Thoracic aorta (tissue), 2 donors: ENCODE measurements at places on chromosomes 5 and 9.

DNA sequence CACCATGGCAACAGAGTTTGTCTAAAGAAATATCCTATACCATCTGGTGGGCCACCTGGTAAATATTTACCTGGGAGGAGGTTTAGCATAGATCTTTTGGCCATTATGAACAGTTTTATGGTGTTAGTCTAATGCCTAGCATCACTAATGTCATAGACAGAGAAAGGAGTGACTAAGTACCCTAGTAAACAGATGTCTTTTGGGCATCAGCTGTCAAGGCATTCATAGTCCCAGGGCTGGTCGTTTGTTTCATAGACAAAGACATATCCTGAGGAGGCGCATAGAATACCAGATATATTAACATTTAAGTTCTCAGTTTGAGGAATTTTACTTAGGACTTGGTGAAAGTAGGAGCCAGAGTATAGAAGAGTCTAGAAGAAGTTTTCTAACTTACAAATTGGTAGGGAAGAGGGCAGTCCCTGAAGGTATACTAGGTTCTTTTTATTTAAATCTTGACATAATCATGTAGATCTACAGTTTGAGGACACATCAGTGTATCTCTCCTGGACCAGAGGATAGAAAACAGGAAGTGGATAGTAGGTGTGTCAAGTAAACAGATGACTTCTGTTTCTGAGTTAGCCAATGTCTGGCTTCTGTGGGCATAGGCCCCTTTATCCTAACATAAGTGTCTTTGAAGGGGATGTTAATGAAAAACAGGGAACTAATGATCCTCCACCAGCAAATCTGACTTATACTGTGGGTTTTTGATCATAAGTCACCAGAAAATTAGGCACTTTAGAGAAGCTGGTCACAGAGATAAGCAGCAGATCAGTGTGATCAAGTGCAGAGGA, 105.0 kb upstream of the PRSS3 start:
- H3K27ac ChIP-seq: no peak overlapping the region
- no peak overlapping the region for H3K4me3 ChIP-seq
- no peaks in the 10 kb centered on the region for H3K27me3 ChIP-seq
- no peaks in the 10 kb centered on the region for H3K36me3 ChIP-seq

GRCh38 chr5:1315018-1315708, 20.3 kb upstream of the TERT start:
- peaks cover 21% of the 10 kb centered on the region for H3K36me3 ChIP-seq
- H3K4me1 ChIP-seq: no peaks in the 10 kb centered on the region
- no peak for DNase-seq
- H3K4me3 ChIP-seq: no peak overlapping the region

GRCh38 chr5:79754865-79755555, 65.4 kb downstream of the CMYA5 start:
- no peak overlapping the region for H3K4me3 ChIP-seq
- H3K27ac ChIP-seq: no peak overlapping the region
- no peaks in the 10 kb centered on the region for H3K36me3 ChIP-seq

DNA sequence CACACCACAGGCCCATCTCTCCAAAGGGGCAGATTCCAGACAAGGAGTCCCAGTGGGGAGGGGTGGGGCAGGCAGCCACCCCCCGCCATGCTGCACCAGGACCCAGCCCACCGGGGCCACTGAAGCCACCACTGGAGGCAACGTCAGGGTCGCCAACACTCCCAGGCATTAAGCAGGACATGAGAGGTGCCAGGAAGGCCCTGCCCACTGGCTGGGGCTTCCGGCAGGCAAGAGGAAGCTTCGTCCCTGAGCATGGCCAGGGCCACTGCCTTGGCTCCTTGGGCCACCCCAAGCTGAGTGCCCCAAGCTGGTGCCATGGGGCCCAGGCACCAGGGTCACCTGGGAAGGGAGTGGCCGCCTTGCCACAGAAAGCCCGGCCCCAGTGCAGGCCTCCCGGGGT, 17.5 kb downstream of the KCNT1 start:
- H3K27ac ChIP-seq: no peak overlapping the region
- no peaks in the 10 kb centered on the region for H3K4me1 ChIP-seq
- no peaks in the 10 kb centered on the region for H3K36me3 ChIP-seq
- no peak for DNase-seq
- H3K27me3 ChIP-seq: no peaks in the 10 kb centered on the region

- peaks cover 27% of the 10 kb centered on the region for H3K4me1 ChIP-seq
- H3K27me3 ChIP-seq: no peaks in the 10 kb centered on the region
- peak overlapping the region; percentile 77 for H3K27ac ChIP-seq
- no peak for DNase-seq
- no peaks in the 10 kb centered on the region for H3K36me3 ChIP-seq
Observed at GRCh38 chr9:114060070-114060469, 18.0 kb downstream of the AMBP start.
